Panc1 (cell line): ENCODE measurements at places on chromosomes 11 and 22.

GRCh38 chr22:27068121-27068520 lies 410.7 kb downstream of the MIAT start:
- DNase-seq, result no peak

DNA sequence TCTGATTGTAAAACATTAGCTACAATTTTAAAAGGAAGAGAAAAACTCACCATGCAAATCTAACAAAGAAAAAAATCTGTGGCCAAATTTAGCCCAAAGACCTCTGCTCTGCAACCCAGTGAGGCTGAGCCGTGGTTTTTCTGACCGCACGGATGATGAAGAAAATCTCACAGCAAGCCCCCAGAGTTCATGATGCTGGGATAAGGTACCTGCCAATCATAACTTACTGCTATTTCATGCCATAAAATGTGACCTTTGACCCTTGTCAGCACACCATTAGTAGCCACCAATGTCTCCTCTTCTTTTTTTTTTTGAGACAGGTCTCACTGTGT lies 11.1 kb downstream of the CERK start:
- DNase-seq, result no peak

- no peak for DNase-seq
Observed at GRCh38 chr11:86670911-86671310, 1.5 kb downstream of the ME3 start.

DNA sequence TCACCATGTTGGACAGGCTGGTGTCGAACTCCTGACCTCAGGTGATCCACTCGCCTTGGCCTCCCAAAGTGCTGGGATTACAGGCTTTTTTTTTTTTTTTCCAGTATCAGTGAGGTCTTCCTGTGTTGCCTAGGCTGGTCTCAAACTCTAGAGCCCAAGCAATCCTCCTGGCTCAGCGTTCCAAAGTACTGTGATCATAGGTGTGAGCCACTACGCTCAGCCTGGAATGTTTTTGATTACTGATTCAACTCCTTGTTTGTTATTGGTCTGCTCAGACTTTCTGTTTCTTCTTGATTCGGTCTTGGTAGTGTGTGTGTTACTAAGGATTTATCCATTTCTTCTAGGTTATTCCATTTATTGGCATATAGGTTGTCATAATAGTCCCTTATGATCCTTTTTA lies 31.3 kb downstream of the NAGA start:
- DNase-seq, result no peak

- no peak for DNase-seq
Observed at GRCh38 chr11:86746514-86746913, 53.8 kb upstream of the PRSS23 start.

DNA sequence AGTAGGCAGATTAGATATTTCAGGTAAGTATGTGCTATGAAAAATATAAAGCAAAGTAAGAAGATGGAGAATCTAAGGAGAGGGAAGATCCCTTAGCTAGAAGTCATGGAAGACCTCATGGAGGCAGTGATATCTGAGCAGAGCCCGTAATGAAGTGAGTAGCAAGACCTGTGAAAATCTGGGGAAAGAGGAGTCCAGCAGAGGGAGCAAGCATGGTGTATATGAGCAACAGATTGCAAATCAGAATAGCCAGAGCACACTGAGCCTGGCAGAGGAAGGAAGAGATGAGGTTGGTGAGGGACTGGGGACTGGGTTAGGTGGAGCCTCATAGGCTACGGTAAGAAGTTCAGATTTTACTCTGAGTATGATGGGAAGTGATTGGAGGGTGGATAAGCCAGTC lies 9.4 kb downstream of the LHFPL7 start:
- DNase-seq, result no peak

DNA sequence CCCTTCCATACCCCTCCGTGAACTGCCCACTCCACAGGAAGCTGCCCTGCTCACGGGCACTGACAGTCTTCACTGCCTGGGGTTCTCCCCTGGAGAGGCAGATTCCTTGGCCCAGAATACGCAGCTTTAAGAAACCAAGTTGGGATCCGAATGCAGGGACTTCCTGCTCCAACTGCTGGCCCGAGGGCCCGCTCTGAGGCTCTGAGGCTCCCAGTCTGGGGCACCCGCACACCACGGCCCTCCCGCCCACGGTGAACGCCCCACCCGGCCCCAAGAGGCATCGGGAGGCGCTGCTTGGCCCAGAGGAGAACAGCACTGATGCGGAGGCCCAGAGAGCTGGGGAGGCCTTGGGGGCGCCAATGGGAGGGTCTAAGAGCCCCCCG lies 42.3 kb downstream of the IGF2 start:
- DNase-seq, result no peak

DNA sequence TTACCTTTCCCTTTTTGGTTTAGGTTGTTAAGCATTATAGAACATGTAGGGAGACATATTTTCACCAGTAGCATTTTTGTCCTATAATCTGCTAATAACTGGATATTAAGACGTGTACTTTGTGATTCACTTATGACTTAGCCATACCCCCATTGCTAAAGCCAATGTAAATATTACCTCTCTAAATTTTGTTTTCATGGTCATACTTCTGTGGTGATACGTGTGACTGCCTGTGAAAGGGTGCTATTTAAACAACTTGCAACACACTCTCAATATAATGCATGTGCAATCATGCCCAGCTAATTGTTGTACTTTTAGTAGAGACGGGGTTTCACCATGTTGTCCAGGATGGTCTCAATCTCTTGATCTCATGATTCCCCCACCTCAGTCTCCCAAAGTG lies 36.2 kb upstream of the PAK1 start:
- no peak for DNase-seq

DNA sequence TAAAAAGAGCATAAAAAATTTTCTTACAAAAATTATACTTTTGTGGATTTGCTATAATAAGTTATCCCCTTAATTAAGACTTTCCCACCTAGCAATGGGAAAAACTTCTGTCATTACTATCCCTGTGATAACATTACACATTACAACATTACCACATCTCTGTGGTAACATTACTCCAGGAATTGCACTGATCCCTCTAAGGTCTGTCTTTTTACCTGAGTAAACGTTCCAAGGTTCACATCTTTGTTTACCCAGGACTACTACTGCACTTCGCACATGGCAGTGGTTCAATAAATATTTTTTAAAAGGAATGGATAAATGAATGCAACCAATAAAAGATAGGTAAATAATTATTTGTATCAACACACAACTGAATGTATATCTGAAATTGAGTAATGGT lies 92.4 kb upstream of the NOX4 start:
- no peak for DNase-seq

- no peak for DNase-seq
Observed at GRCh38 chr11:1864231-1864630, 11.3 kb downstream of the LSP1 start.
